Activated T-cell treated with anti-CD3 and anti-CD28 coated beads for 4 hours (primary cell): ENCODE measurements at places on chromosomes 16 and 17.

- no peak for DNase-seq
Observed at GRCh38 chr16:57167538-57167937, 18.3 kb downstream of the PSME3IP1 start.

- DNase-seq: no peak
Observed at GRCh38 chr16:81607805-81608522, 163.4 kb downstream of the CMIP start.

DNA sequence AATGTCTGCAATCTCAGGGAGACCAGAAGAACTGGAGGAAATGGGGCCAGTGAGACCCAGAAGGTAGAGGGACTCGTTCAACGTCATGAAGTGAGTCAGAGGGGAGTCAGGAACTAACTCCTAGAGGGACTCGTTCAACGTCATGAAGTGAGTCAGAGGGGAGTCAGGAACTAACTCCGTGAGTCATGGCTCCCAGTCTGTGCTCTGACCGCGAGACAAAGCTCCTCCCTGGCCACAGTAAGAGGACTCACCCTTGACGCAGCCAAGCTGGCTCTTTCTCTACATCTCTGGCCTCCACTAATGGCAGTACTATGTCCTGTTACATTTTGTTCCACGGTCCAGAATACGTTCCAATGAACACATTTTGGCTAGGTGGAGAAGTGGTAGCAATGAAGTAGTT is 902.5 kb downstream of the KCNJ2 start:
- no peak for DNase-seq

GRCh38 chr16:25066426-25066746 is 45.2 kb upstream of the LCMT1 start:
- DNase-seq: no peak

DNA sequence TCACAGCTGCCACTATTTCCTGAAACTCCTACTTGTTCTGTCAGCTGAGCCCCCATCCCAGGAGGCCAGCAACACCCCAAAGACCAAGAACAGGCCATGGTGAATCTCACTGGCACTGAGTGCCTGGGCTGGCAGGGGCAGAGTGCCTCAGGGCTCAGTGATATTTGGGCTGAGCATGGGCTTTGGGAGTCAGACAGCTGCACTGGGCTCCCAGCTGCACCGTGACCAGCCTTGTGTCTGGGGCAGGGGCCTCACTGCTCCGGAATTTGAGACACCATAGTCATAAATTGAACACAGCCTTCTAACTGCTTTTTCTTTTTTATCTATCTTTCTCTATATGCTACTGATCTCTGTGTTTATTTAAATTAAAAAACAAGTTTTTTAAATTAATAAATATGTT is 1744.2 kb downstream of the TP53TG3F start:
- DNase-seq: no peak

- DNase-seq: no peak
Observed at GRCh38 chr17:72169823-72170222, 49.0 kb downstream of the SOX9 start.

DNA sequence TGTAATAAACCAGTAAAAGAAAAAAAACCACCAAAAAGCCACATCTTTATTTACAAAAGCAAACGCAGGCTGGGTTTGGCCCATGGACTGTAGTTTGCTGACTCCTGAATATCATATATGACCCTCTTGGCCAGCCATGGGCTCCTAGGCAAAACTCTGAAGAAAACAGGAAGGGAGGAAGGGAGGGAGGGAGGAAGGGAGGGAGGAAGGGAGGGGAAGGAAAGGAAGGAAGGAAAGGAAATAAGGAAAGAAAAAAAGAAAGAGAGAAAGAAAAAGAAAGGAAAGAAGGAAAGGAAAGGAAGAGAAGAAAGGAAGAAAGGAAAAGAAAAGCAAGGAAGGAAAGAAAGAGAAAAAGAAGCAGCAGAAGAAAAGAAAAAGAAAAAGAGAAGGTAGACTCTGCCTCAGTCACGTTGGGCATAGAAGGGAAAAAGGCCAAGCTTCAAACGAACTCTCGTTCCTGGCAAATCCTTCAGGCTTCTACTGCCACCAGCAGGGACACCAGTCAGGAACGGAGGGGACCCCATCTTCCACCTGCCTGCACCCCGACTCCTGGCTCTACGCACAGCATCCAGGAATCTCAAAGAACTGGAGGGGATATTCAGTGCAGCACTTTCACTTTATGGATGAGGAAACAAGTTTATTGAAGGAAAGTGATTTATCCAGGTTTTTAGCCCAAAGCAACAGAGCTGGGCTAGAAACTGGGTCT is 22.1 kb downstream of the CDC42EP4 start:
- no peak for DNase-seq

- DNase-seq: peak; percentile 92
Observed at GRCh38 chr17:38559051-38559879, 46.5 kb downstream of the SRCIN1 start.

GRCh38 chr16:7167626-7168025 is 165.0 kb upstream of the RBFOX1 start:
- DNase-seq: no peak

DNA sequence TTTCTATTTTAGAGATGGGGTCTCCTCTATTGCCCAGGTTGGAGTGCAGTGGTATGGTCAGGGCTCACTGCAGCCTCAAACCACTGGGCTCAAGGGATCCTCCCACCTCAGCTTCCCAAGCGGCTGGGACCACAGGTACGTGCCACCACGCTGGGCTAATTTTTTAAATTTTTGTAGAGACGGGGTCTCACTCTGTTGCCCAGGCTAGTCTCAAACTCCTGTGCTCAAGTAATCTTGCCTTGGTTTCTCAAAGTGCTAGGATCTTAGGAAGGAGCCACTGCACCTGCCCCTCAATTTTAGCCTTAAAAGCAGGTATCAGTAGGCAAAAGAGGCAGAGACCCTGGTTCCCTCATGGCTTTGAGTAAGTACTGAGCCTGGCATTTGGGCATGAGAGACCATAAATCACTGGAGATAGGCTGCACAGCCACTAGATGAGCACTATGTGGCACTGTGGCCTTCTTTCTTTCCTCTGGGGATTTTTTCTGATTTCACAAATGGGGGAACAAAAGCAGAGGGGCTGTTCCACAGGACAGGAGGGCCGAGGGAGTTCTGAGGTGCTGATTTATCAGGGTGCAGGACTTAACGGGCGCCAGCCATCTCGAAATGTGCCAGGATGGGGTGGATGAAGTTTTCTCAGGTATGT is 82.2 kb downstream of the PLXDC1 start:
- no peak for DNase-seq
